ENCODE measurements at places on chromosomes 6 and 20. TPM values are rescaled to one million over a fixed set of nuclear protein-coding genes. Genes with fewer than 3 reads are reported as not detected.

Gene NOX3
- total RNA-seq: not detected

Gene CYP24A1
- 5.7 TPM for total RNA-seq

Gene GPSM3
- total RNA-seq: 13.3 TPM

Gene RAET1L
- total RNA-seq: 1.1 TPM

Gene TFAP2C
- total RNA-seq: 7.3 TPM

Gene CST2
- total RNA-seq: not detected

Gene NRSN1
- total RNA-seq: not detected

Gene SIRPA
- total RNA-seq: 27.8 TPM

Gene DCDC2
- total RNA-seq: not detected

Gene SLC22A1
- not detected for total RNA-seq

Gene TFAP2A
- 28.4 TPM for total RNA-seq

Gene CLIC5
- total RNA-seq: not detected
